Stimulated activated CD4-positive, alpha-beta T cell treated with anti-CD3 and anti-CD28 coated beads, Interleukin-1b, Interleukin-23, amount 100 ng/mL, for 1 hour (primary cell): ENCODE measurements at places on chromosomes 5 and 9.

DNA sequence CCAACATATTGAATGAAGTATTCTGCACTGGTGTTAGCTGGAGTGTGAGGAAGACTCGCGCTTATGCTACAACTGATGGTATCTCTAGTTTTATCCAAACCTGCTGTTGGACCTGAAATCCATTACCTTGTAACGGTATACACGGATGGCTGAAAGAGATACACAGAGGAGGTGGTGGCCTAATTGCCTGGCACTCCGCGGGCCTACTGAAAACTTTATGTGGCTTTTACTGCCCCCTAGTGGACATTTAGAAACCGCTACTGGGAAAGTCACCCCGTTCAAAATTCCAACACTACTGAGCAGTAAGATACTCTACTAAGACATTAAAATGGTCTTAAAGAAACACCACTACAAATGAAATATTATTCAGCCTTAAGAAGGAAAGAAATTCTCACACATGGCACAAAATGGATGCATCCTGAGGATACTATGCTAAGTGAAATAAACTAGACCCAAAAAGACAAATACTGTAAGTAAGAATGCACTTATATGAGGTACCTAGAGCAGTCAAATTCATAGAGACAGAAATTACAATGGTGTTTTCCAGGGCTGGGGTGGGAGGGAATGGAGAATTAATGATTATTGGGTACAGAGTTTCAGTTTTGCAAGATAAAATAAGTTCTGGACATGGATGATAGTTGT lies 100.4 kb downstream of the TTLL11 start:
- peak; percentile 1 for DNase-seq

GRCh38 chr5:180161420-180162303 lies 47.3 kb downstream of the RASGEF1C start:
- no peak for DNase-seq

DNA sequence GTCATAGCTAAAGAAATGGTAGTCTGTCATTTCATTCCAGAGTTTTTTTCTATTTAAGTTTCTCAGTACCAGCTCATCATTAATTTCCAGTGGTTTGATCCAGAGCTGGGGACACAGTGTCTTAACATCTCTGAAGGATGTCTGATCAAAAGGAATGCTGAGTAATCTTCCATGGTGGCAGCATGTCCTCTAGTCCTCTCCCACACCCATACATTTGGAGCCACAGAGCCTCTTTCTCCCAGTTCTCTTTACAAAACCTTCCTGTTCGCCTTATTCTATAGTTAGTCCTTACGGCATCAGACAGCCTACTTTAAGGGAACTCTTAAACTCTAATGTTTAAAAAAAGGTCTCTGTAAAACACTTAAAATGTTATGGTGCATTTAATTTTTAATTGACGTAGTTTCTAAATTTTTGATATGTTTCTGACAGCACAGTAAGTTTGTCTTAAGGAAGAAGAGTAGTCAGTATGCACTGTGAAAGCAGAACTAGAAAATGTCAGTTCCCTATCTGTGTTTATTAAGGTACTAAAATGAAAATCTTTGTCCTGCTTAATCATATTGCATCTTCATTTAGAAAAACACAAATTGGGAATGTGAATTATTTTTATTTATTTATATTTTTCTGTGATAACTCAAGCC lies 96.8 kb downstream of the INIP start:
- DNase-seq = no peak

GRCh38 chr5:140015706-140016105 lies 27.4 kb downstream of the NRG2 start:
- no peak for DNase-seq

DNA sequence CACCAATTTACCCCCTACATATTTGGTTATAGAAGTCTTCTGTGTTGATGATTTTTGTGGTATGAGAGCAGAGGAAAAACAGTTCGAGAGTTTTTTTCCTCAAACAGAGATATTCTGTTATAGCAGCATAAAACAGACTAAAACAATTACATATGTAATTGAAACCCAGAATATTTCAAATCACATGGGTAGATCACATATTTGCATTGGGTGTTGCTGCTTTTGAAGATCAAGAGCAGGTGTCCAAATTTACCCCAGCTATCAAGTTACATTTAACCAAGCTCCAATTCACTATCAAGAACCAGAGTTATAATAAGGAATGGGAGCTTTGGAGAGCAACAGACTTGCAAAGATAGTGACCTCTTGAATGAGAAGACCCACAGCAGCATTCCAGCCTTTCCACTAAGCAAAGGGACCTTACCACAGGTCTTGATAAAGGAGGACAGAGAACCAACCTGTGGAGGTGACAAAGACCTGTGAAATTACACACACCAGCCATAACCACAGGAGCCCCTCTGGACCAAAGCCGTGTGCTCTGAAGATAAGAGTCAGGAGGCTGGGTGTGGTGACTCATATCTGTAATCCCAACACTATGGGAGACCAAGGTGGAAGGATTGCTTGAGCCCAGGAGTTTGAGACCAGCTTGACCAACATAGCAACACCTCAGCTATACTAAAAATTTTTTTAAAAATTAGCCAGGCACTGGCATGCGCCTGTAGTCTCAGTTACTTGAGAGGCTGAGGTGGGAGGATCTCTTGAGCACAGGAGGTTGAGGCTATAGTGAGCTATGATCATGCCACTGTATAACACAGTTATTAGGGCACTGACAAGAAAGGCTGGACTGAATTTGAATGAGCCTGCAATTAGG lies 4.0 kb upstream of the CCL28 start:
- DNase-seq = no peak

- no peak for DNase-seq
Observed at GRCh38 chr5:95904827-95905226, 56.8 kb downstream of the ELL2 start.

DNA sequence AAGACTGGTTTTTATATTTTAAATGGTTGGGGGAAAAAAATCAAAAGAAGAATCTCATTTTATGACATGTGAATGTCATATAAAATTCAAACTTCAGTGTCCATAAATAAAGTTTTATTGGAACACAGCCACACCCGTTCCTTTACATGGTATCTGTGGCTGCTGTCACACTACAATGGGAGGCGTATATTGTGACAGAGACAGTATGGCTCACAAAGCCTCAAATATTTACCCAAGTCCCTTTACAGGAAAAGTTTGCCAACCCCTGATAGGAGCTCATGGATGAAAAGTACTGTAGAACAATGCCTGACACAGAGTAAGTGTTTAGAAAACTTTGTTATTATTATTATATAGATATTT lies 5.2 kb upstream of the DUSP1 start:
- no peak for DNase-seq

DNA sequence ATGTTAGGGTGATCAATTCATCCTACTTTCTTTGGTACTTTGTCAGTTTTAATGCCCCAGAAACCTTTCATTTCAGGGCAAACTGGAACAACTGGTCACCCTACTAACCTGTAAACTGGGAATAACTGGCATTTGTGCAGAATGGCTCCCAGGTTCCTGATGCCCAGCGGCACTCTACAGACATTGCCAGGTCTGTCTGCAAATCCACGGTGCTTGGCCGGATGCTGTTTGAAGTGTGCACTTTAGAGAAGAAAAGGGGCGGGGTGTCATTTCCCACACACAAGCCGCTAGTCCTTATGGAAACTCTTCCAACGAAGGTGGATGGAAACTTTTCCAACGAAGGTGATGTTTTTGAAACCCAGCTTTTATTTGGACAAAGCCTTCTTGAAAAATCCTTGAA lies 49.9 kb upstream of the OTULINL start:
- DNase-seq = no peak
